ENCODE measurements at places on chromosomes 3 and 15. TPM values are rescaled to one million over a fixed set of nuclear protein-coding genes. Genes with fewer than 3 reads are reported as not detected.

The ZBBX gene
- total RNA-seq, result 0.78 TPM

The UBAP1L gene
- 2.4 TPM for total RNA-seq

DNA sequence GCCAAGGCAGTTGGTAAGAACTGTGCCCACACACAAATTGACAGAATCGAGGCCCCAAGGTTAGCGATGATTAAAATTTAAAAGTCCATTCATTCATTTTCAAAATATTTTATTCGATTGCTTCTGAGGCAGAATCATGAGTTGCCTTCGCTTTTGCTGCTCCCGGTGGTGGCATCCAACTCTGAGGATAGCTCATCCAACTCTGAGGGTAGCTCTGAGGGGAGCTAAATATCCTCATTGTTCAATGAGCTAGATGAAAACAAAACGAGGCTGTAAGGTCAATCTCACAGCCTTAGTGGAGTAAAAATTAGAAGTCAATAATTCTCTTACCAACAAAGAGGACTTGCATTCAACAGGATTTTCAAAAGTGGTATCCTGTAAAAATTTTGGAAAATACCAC, 897 bp upstream of the CHL1 start:
- no peak for DNase-seq

GRCh38 chr3:30146978-30147377, 459.4 kb upstream of the TGFBR2 start:
- DNase-seq, result no peak

GRCh38 chr3:31670722-31671121, 138.0 kb downstream of the STT3B start:
- no peak for DNase-seq

GRCh38 chr15:62067448-62068044, 769 bp downstream of the C2CD4A start:
- DNase-seq, result peak; percentile 80

- DNase-seq, result no peak
Measured at GRCh38 chr3:126051741-126052140, 32.2 kb downstream of the SLC41A3 start.

DNA sequence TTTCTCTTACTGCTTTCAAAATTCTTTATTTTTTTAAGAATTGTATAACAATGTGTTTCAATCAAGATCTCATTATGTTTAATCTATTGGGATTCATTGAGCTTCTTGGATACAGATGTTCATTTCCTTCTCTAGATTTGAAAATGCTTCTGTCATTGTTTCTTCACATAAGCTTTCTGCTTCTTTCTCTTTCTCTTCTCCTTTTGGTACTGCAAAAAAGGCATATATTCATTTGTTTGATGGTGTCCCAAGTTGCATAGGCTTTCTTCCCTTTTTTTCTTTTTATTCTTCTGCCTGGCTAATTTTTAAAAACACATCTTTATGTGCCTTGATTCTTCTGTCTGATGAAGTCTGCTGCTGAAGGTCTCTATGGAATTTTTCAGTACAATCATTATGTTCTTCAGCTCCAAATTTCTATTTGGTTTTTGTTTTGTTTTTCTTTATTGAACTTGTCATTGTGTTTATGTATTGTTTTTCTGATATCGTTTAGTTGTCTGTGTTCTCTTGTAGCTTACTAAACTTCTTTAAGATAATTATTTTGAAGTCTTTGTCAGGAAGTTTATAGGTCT, 88.9 kb downstream of the DTWD1 start:
- DNase-seq, result no peak
